Bronchus fibroblast of lung (primary cell): ENCODE measurements at places on chromosomes 5 and 9. TPM values are rescaled to one million over a fixed set of nuclear protein-coding genes. Genes with fewer than 3 reads are reported as not detected.

PTPN3 gene
- total RNA-seq: 1.3 and 1.6 TPM in 2 replicates

AQP7 gene
- total RNA-seq: not detected in 2 replicates

IPPK gene
- total RNA-seq: 5.5 and 6.2 TPM in 2 replicates

INIP gene
- total RNA-seq: 14.7 and 19.5 TPM in 2 replicates

ARHGEF39 gene
- total RNA-seq: 15.0 and 16.5 TPM in 2 replicates

GLRA1 gene
- not detected in 2 replicates for total RNA-seq

PCDHB16 gene
- under 0.01 TPM in 1 of 2 replicates, not detected in the other for total RNA-seq

NSUN2 gene
- total RNA-seq: 29.6 and 36.1 TPM in 2 replicates

SHOC1 gene
- total RNA-seq: under 0.01 TPM in 1 of 2 replicates, not detected in the other

CATSPER3 gene
- total RNA-seq: 0.17 and 0.30 TPM in 2 replicates

SLC34A1 gene
- total RNA-seq: not detected in 2 replicates

CARTPT gene
- total RNA-seq: not detected in 2 replicates

ZNF300 gene
- 8.0 and 8.1 TPM in 2 replicates for total RNA-seq
